Choroid plexus epithelial cell (primary cell): ENCODE measurements at places on chromosomes 1 and 21.

GRCh38 chr1:146031476-146031875, 9.9 kb upstream of the HJV start:
- DNase-seq = no peak

DNA sequence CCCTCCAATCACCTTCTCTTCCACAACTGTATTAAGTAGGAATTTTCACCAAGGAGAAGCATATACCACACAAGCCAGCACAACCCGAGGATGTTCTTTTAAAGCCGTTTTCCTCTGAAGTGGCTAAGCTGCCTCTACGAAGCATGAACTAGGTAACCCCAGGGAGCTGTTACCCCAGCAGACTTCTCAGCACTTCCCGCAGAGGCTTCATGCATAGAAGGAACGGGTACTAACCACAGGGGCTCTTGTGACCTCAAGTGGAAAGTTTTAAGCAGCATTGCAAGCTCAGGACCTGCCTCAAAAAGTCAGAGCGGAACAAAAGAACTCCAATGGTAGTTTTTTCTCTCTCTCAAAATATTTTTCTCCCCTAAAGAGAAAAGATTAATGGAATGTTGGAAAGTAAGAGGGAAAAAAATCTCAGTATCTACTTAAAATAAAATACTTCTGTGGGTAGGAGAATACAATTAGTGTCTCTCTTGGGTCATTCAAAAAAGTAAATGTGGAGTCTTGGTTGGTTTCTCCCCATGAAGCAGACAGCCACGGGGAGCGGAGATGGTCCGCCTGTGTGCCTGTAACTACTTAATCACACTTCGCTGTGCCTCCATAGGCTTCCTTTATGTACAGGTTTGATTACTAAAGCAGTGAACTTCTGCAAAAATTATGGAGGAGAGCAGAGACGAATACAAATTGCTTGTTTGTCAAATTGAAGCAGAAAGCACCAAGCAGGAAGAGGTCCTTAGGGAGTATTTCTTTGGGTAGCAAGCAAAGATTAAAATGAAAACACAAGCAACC, 40.9 kb downstream of the STX6 start:
- DNase-seq = peak; percentile 92

DNA sequence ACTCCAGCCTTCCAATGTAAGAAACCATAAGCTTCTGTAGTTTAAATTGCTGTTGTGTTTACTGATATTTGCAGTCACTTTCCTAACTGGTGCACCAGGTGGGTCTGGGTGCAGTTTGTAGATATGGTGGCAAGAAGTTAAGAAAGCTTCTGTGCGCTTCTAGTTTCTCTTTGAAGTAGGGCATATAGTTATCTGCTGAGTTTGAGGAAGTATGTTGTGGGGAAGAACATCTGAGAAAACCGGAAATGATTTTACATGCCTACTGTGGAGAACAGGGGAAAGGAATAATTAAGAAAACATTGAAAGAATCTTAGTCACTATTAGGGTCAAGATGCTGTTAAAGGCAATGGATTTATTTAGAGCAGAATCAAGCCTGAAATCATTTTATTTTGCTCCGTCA, 14.9 kb upstream of the SLC44A5 start:
- DNase-seq = no peak

DNA sequence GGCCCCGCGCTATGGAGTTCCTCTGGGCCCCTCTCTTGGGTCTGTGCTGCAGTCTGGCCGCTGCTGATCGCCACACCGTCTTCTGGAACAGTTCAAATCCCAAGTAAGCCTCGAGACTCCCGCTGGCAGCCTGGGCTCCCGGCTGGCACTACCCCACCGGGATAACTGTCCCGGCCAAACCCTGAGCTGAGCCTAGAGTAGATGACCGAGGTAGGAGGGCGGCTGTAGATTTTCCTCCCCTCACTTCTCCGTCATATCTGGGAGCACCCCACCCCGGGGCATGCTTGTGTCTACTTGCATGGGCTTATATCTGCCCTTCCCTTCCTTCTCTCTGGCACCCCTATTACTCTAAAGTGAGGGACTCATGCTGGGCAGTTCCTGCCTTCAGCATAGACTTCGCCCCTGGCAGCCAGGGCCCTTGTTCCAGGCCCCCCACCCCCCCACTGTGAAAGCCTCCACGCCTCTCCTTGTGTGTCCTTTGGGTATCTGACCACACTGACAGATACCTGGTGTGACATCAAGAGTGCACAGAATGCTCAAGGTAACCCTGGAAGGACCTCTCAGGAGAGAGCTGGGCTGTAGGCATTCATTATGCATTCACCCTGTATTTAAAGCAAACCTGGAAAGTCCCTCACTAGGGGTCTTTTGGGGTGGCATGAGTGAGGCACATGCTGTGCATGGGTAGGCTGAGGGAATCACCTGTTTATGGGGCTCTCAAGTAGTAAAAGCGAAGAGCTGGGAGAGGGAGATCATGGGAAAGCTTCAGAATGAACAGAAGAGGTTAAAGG, 485 bp downstream of the EFNA1 start:
- DNase-seq = no peak

GRCh38 chr1:89761901-89762300, 58.9 kb upstream of the LRRC8D start:
- no peak for DNase-seq
